ENCODE measurements at places on chromosomes 1 and 21. TPM values are rescaled to one million over a fixed set of nuclear protein-coding genes. Genes with fewer than 3 reads are reported as not detected.

SHC1 gene
- 148 TPM for total RNA-seq

APOBEC4 gene
- total RNA-seq: not detected

RHBDL2 gene
- 2.2 TPM for total RNA-seq

ZMYND12 gene
- total RNA-seq: 0.55 TPM

All from A549 treated with CpdA at 1 μM for 4 hours (cell line).